ENCODE measurements at places on chromosomes 12 and 14.

GRCh38 chr12:79689477-79690141 lies 1.2 kb downstream of the PAWR start:
- no peak for DNase-seq

- DNase-seq = no peak
These were observed 5.5 kb downstream of the PABPN1 start for GRCh38 chr14:23326491-23327332.

DNA sequence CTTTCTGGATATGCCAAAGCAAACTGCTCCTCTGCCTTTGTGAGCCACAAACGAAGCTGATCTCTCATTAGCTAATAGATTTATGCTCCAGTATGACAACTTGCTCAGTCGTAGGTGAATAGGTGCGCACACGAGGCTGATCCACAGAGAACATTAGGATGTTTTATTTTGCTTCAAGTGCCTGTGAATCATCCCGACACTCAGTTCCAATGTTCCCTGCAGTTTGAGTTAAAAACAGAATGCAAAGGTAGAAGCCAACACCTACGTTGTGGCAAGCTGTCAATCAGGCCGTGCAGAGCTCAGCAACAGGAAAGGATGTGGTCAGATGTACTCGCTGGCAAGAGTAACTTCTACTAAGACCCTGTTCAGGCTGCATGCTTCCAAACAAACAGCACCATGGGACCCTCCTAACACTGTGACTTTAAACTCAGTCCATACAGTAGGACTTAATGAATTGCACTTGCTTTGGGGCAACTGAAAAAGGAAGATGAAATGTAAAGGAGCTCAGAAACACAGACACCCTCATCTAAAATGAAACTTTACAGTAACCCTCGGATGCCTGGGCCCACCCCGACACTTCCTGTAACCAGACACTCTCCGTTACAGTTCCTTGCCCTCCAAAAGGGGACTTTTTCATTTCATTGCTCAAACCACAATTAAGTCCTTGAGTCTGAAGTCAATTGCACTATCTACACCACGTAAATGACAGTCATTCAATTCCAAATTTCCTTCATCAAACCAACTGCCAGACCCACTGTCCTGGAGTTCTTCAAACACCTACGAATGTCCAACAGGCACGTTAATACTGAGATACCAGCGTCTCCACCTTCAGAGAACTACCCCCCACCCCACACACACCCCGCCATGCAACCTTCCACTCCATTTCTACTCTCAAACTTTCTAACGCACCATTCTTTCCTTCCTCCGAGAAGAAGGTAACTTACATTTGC lies 1.6 kb downstream of the CCDC88C start:
- no peak for DNase-seq

GRCh38 chr12:91994208-91994797 lies 151.3 kb downstream of the BTG1 start:
- no peak for DNase-seq

DNA sequence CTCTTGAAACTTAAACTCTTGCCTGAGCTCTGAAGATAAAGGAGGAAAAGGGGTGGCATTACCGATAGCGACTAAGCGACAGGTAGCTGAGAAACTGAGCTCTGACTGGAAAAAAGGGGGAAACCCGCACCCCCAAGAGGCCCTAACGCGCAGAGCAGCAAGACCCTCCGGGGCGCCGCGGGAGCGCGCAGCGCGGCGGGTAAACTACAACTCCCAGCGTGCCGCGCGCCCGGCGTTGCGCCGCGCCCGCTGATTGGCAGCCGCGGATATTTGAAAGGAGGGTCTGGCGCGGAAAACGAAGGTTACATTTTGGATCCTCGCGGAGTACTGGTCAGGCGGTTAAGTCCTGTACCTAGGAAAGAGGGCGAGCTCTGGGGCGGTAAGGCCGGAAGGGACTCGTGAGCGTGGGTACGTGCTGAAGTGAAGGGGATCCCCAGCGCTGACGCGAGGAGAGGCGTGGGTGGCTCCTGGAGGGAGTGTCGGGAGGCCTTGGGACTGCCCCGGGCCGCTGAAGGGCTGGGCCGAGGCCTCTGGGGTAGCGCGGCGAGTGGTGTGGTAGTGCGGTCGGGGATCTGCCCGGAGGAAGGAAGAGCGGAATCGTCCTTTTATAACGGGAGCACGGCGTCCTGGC lies at the start of gene ESPL1:
Gene ESPL1 (plus strand): TSS at position 301 of the 631 bp plus-strand sequence. CDS start 468 bp downstream, outside the sequence.
- DNase-seq = peak; percentile 67

- DNase-seq = no peak
These were observed 37.3 kb upstream of the TBPL2 start for GRCh38 chr14:55477680-55478079.

GRCh38 chr12:17108877-17109541 lies 503.0 kb upstream of the LMO3 start:
- no peak for DNase-seq

DNA sequence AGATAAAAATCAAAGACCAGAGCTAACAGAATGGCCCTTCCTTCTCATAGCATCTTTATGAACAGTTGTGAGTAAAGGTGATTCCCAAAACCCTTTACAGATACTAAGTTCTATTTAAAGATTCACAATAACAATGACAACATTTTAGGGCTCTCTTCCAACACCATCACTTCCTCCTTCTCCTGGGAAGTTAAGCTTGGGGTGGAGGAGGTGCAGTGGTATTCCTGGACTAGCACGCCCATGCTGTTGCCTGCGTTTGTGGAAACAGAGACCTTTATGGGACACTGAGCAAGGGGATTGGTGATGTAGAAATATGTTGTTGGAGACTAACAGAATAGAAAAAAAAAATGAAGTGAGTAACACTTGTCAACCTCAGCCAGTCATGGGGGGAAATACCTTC lies 22.5 kb downstream of the SYNE2 start:
- DNase-seq = no peak

DNA sequence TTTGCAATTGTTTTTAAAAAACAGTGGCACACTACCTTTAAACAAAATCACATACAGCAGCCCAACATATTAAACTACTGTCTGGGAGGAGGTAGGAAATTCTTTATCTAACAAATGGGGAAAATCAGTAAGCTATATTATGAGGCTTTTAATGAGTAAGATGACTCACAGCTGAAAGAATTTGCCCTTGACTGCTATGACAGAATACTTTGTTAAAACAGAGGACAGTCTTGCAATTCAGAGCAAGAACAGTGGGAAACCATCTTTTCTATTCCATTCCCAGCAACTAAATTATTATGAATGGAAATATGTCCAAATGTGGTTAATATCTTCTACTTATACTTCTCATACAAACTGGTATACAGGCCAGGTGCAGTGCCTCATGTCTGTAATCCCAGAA lies 49.2 kb upstream of the SGPP1 start:
- DNase-seq = no peak

DNA sequence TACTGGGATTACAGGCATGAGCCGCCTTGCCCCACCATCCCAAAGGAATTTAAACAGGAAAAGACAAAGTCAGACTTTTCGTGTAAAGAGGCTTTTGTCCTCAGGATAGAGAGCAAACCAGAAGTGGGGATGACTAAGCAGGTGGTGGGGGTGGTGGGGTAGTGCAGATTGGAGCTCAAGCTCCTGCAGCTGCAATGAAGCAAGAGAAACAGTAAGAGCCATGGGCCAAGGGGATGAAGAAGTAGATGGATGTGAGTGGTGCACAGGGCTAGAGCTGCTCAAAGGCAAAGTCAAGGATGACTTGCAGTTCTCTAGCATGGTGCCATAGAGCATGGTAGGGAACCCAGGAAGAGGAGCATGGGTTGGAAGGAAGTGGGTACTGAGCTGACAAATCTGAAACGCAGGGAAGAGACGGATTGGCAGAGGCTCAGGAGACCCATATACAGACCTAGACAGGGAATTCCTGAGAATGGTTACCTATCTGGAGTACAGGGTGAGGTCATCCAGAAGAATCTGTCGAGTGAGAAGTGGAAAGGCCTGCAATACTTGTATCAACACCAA lies 11.4 kb upstream of the RNF34 start:
- DNase-seq = no peak

GRCh38 chr14:33364466-33364865 lies 425.8 kb downstream of the NPAS3 start:
- no peak for DNase-seq

- DNase-seq = no peak
These were observed 9.1 kb upstream of the CARMIL3 start for GRCh38 chr14:24042746-24043145.

- DNase-seq = no peak
These were observed 109.0 kb upstream of the AMIGO2 start for GRCh38 chr12:47188576-47189441.

DNA sequence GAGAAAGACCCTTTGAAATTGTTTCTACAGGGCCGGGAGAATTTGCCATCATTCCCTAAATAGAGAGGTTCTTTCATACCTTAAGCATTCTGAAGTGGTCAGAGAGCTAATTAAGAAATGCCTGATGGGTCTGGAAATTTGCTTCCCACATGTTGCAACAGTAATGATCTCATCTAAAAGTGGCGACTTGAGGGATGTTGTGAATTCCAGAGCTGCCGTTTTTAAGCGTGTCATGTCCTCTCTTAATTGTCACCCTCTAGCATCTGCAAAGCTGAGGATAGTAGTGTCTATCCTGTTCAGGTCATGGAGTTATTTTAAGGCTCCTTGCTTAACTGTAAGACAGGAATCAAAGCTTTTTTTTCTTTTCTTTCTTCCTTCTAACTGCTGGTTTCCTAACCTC lies 60.4 kb downstream of the FOS start:
- DNase-seq = no peak

GRCh38 chr14:58059126-58059525 lies 92.9 kb downstream of the ARMH4 start:
- DNase-seq = no peak

DNA sequence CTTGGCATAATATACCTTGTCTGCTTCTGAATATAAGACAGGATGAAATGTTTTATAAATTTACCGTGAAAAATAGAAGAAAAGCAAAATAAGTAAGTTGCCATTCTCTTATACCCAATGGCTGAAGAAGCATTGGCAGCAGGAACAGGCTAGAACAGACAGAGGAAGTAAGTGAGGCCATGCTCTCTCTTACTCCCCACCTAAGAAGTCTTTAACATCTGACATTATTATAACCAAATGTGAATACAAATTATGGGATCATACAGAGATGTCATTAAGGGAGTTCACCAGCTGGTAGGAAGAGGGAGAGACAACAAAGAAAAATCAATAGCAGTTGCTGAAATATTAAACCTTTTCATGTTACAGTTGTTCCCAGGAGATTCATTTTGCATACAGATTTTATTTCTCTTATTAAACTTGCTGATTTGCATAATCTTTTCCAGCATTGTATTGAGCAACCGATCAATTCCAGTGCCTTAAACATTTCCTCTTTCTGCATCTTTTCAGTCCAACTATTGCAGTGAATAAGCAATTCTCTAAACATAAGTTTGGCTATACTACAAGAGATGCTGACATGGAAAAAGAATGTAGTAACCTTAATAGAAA lies 270.6 kb downstream of the SLC6A15 start:
- DNase-seq = no peak

- DNase-seq = no peak
These were observed 10.4 kb downstream of the RHOJ start for GRCh38 chr14:63214417-63215196.

DNA sequence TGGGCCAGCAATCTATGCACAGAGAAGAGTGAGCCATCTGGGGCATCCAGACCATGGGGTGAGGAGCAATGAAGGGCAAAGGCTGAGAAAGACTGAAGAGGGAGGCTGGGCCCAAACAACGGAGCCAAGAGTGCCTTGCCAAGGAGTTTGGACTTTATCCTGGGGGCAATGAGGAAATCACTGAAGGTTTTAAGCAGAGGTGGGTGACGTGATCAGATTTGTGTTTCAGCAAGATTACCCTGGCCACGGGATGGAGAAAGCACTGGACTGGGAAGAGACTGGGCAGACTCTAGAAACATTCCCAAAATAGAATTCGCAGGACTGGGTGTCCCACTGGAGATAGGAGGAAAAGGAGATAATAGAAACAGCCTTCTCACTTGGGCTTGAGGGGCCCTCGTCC lies 65.3 kb downstream of the DPF3 start:
- no peak for DNase-seq

DNA sequence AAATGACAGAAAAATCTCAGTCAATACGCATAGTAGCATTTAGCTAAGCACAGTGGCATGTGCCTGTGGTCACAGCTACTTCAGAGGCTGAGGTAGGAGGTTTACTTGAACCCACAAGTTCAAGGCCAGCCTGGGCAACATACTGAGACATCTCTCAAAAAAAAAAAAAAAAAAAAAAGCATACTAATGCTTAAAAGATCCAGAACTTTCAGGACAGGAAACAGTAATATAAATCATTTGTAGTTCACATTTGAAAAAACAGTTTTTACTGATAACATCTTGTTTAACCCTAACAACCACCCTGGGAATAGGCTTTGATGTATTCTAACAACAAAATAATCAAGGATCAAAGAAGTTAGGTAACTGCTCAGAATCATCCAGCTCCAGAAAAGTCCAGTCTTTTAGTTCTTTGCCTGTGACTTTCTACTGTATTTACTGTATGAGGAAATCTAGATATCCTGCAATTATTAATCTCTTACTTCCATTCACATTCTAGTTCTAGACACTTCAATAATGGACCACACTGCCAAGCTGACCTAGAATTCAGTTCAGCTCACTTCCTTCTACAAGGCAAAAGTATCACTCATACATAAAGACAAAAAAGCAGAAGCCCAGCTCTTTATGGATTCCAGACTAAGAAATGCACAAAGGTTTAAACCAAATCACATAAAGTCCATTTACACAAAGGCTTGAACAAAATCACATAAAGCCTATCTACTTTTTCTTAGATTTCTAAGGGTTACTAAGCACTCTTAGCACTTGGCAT lies 28.5 kb downstream of the PAWR start:
- no peak for DNase-seq

GRCh38 chr12:49478949-49479664 lies 59.7 kb upstream of the KCNH3 start:
- DNase-seq = no peak

DNA sequence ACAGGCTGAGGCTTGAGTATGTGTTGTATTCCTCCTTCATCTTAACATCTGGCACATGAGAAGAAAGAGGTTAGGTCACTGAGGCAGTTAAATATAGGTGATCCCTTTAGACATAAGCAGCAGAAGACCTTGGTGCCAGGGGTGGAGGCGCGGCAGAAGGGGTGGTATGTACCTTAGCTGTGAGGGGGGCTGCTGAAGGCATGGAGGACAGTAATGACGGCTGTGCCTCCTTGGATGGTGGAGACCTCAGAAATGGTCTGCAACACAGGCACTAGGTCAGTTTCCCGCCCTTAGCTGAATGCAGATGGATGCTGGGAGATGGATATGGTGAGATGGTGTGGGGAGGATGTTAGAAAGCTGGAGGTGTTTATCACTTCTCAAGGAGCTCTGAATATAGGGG lies 1.5 kb upstream of the PNMA1 start:
- no peak for DNase-seq

All from NCI-H774 (cell line).